ENCODE measurements at places on chromosomes 5 and 9. TPM values are rescaled to one million over a fixed set of nuclear protein-coding genes. Genes with fewer than 3 reads are reported as not detected.

- H3K4me1 ChIP-seq: no peaks in the 10 kb centered on the region
- no peak overlapping the region for H3K4me3 ChIP-seq
- no peaks in the 10 kb centered on the region for H3K27me3 ChIP-seq
- H3K36me3 ChIP-seq: no peaks in the 10 kb centered on the region
These were observed 103.2 kb downstream of the PDE4D start for GRCh38 chr5:59790376-59790775.

LCN9 gene
- not detected for total RNA-seq

DNA sequence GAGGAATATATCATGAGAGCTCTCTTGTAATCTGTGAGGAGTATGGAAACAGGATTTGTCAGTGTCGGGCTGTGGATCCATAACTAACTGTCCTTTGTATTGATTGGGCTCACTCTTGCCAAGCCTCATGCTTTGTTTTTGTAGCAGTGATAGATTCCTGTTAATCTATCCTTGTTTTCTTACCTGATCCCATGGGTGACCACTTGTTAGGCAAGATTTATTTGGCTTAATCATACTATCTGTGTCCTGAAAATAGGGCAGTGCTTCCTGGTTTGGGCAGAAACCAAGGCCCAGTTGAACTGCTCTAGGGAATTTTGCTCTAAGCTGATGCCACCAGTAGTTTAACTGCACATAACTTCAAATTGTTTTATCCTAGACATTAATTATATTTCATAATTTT, 6.1 kb downstream of the NDFIP1 start:
- H3K27me3 ChIP-seq: no peaks in the 10 kb centered on the region
- H3K36me3 ChIP-seq: no peaks in the 10 kb centered on the region
- no peak for DNase-seq
- peaks cover 72% of the 10 kb centered on the region for H3K4me1 ChIP-seq
- H3K27ac ChIP-seq: no peak overlapping the region

TTC23L gene
- 0.20 TPM for total RNA-seq

- H3K4me3 ChIP-seq: no peak overlapping the region
- no peaks in the 10 kb centered on the region for H3K27me3 ChIP-seq
- DNase-seq: no peak
- H3K4me1 ChIP-seq: peaks cover 8% of the 10 kb centered on the region
These were observed 17.7 kb downstream of the RALGDS start for GRCh38 chr9:133103183-133103986.

ZNF462 gene
- total RNA-seq: 30.3 TPM

ANKRD18B gene
- total RNA-seq: 1.3 TPM

GRCh38 chr5:402615-403359, 40.2 kb upstream of the EXOC3 start:
- H3K36me3 ChIP-seq: no peaks in the 10 kb centered on the region
- H3K27ac ChIP-seq: no peak overlapping the region
- peaks cover 9% of the 10 kb centered on the region for H3K27me3 ChIP-seq
- H3K4me3 ChIP-seq: no peak overlapping the region
- no peak for DNase-seq

DNA sequence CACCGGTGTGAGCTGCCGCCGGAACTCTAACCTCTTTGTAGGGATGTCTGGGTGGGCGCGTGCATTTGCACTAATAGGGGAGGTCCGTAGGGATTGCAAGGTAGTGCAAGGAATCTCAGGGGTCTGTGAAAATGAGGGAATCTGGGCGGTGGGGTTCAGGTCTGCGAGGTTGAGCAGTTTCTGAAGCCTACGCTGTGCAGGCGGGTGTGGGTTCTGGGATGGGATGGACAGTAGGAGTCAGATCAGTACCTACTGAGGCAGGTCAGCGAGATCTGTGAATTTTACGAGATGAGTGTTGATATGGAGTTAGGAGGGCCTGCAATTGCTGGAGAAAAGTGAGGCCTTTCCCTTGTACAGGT, 856 bp upstream of the ATOSB start:
- no peak for DNase-seq
- H3K27ac ChIP-seq: peak overlapping the region; percentile 96

PITX1 gene
- total RNA-seq: 0.38 TPM
